Activated CD4-positive, alpha-beta T cell treated with anti-CD3 and anti-CD28 coated beads, Interleukin-2, Interleukin-6, amounts not matched to agents 100 ng/mL and 50 ng/mL, durations not matched to agents 16 hours and 8 hours (primary cell): ENCODE measurements at places on chromosomes 7 and 10.

DNA sequence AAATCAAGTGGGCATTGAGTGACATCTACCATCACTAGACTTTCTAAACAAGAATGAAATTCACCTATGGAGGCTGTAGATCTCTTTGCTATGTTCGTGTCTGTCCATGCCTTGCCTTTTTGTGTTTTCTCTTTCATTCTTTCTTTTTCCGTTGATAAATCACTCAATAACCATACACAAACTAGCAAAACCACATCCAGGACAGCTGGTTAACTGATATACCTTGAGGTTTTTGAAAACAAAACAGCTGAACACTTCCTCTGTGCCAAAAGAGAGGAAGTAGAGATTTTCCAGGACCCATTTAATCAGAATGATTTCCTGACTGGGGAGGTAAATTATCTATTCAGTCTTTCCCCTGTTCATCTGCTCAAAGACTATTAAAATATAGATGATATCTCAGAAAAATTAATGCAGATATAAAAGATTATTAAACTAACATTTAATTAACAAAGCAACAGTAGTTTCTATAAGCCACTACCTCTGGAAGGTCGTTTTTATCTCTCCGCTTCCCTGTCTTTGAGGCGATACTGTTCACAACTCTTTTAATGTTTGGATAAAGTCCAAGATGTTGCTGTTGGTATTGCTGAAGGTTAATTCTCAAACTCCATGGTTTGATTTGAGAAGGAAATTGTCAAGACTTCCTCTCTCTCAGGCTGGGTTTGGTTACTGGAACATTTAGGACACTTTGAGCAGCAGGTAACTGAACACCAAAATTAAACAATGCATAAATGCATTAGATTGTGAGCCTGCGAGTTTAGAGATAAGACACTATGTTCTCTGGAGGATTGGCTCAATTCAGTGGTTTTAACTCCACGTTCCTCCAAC, 24.4 kb upstream of the C10orf67 start:
- peak; percentile 78 for DNase-seq

DNA sequence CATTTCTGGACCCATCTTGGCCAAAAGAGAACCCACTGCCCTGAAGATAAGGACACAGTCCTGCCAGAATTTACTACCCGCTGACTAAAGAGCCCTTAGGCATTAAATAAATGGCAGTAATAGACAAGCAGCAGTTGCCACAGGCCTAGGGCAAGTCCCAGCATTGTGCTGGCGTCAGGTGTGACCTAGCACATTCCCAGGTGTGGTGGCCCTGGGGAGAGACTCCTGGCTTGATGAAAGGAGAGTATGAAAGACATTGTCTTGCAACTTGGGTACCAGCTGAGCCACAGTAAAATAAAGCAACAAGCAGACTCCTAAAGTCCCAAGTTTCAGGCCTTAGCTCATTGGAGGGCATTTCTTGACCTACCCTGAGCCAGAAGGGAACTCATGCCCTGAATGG, 715.7 kb upstream of the SORCS1 start:
- DNase-seq = no peak

- DNase-seq = no peak
These were observed 243.4 kb upstream of the PPP2R2D start for GRCh38 chr10:131657318-131657984.

DNA sequence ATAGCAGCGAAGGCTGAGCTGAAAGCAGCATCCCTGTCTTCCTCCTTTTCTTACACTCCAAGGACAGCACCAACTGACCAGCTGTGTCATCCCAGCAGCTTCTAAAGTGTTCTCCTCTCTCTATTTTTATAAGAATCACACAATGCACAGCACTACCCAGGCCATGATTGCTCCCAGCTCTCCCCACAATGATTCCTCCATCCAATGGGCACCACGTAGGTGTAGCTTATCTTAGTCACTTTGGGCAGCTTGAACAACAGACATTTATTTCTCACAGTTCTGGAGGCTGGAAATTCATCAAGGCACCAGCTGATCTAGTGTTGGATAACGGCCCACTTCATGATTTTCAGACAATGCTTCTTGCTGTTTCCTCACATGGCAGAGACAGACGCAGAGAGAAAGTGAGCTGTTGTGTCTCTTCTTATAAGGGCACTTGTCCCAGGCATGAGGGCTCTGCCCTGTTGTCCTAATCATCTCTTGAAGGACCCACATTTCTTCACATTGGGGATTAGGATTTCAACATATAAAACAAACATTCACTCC, 92.0 kb upstream of the CDC14C start:
- DNase-seq = no peak

DNA sequence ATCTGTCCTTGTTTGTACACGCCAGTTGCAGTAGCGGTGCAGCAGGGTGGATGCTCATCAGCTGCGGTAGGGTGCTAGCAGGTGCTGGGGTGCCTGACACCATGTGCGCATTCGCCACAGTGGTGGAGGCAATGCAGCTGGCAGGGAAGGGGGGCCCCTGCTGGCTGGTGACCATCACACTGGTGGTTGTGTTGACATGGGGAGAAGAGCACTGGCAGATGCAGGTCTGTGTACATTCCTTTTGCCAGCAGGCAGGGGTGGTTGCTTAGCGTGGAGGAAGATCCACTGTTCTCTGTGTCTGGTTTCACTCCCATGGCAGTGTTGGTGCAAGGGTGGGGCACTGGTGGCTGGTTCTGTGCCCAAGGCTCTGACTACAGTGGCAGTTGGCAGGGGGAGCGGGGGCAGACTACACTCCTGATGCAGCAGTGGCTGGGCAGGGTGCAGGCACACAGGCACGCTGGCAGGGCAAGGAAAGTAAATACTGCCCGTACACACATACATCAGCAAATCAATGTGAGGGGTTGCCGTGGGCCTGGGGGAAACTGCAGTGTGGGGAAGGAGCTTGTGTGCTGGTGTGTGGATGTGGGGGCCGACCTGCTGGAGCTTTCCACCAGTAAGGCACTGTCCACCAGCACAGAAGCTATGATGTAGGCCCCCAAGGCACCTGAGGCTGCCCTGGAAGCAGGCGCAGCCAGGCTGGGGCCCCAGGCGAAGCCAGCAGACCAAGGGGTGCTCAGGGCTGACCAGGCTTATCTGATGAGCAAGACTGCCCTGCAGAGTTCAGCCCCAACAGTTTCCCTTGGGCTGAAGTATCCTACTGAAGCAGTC, 87.2 kb upstream of the UNC5B start:
- DNase-seq = no peak

- DNase-seq = no peak
These were observed 1.7 kb downstream of the RHOBTB1 start for GRCh38 chr10:60942134-60942787.

DNA sequence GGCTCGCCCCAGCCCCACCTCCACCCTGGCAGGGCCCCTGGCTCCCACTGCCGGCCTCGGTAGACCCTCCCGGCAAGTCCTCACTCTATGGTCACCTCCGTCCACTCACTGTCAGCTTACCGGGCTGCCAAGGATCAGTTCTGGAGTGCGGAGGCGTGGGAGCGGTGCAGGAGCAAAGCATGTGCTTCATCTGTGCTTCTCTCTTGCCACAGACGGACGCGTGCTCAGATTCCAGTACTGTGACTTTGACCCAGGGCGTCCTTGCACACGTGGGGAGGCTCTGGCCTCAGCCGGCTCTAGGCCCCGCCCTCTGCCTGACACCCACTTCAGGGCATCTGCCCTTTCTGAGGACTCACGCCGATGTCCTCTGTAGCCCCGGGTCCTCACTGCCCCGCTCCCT, 547.5 kb upstream of the FOXK1 start:
- DNase-seq = no peak

GRCh38 chr10:84846658-84847316, 518.4 kb downstream of the CCSER2 start:
- DNase-seq = no peak

DNA sequence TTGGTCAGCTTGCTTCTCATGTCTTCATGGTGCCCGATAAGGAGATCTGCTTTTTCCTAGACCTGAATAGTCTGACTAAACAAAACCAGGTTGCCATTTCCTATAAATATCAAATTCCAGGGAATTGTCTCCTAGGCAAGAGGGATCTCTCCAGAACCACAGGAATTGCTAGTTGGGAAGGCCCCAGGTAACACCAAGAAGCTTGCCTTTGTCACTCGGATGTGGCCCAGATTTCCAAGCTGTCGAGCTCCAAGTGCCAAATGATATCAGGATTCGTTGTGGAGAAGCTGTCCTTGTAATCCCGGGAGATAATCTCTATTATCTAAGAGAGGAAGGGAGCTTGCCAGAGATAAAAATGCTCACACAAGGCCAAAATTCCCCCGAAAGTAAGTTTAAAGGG, 1288.5 kb upstream of the AUTS2 start:
- DNase-seq = no peak

GRCh38 chr7:157155959-157156358, 17.2 kb downstream of the UBE3C start:
- no peak for DNase-seq

DNA sequence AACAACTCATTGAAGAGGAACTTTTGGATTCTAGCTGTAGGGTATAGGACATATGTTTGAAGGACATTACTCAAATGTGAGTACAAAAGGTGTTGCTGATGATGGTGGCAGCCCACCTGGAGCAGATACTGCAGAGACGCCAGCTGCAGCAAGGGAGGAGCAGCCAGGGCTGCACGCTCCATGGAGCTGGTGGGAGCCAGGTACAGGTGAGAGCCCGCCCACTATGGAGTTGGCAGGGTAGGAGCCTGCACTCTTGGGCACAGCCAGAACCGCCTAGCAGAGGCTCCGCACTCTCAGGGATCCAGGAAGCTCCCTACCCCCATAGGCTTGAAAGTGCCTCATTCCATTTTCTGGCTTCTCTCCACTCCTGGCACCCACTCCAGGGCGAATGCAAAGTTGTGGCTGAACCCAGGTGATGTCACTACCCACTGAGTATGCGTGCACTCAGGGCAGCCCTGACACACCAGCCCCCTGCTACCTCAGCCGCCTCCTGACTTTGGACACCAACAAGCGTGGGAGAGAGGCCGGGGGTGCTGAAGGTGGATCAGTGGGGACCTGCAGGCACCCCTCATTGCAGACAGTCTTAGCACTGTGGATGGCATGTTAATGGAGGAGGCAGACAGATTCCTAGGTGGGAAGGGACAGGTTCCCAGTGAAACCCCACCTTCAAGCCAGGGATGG, 761.1 kb downstream of the IPMK start:
- no peak for DNase-seq

GRCh38 chr7:13990984-13991790, 1.7 kb upstream of the ETV1 start:
- DNase-seq = peak; percentile 86

DNA sequence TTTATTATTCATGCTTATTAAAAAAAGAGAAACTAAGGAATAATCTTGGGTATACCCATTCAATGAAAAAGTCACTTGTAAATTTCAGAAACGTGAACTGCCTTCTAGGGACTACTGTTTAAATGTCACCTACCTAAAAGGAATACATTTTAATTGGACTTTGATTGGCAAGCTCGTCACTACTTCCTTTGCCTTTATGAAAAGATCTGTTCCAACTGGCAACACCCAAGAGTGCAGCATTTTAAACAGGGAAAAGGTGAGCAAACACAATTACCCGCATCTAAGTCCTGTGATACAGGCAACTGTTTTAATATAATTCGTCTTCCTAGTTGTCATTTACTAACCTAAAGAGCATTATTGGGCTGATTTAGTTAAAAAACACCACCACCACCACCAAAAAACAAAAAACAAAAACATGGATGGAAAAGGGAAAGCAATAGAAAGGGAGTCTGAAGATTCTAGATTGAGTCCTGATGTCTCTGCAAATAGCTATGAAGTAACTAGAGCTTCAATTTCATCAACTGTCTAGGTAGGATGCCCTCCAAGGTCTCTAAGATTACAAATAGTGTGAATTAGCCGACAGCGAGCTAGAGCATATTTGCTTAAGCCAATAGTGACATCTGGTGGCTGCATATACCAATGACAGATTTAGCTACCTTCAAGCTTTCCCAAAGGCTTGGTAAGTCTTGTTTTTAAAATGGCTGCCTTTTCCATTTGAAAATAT, 33.8 kb upstream of the ICA1 start:
- peak; percentile 69 for DNase-seq

GRCh38 chr7:147809786-147810185, 780.8 kb upstream of the C7orf33 start:
- DNase-seq = no peak

GRCh38 chr7:45239486-45239885, 81.9 kb downstream of the RAMP3 start:
- DNase-seq = no peak

GRCh38 chr7:105648561-105649401, 67.5 kb upstream of the EFCAB10 start:
- DNase-seq = no peak

GRCh38 chr10:66833861-66834260, 92.0 kb upstream of the LRRTM3 start:
- DNase-seq = no peak

DNA sequence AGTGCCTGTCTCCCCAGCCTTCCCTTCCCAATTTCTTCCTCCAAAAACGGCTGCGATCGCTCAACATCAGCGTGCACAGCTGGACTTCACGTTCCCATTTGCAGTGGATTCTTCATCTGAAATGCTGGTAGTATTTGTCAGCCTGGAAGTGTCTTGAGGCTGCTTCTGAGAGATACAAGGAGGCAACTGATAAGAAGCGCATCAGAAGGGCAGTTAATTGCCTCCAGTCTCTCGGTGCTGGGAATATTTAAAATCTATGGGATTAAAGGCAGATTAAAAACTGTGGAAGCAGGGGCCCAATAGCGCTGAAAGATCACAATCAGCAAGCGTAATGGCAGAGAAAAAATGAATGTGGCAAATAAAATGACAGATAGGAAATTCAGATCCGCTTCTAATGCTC, 450.0 kb downstream of the GATA3 start:
- DNase-seq = no peak

- DNase-seq = peak; percentile 58
These were observed 153.5 kb upstream of the MTPN start for GRCh38 chr7:136130511-136131303.

GRCh38 chr10:21087476-21087875, 190.4 kb upstream of the NEBL start:
- no peak for DNase-seq

DNA sequence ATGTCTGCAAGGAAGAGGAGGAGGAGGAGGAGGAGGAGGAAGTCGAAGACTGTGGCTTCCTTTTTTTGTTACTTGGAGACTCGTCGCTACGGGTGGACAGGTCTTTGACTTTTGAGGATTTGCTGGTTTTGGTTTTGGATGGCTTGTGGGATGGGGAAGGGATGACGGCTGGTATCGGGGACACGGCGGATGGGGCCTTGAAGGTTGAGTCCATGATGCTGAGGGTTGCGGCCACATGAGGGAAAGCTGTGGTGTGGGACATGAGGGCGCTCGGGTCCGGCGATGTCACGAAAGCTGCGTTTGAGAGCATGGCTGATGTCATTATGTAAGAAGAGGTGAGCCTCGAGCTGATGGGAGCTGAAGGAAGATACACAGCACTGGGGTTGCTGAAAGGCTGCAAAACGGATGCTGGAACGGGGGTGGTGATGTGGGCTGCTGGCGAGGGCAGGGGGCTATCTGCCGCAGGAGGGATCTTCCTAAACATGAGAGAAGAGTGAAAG, 33.1 kb upstream of the EFCAB10 start:
- no peak for DNase-seq

DNA sequence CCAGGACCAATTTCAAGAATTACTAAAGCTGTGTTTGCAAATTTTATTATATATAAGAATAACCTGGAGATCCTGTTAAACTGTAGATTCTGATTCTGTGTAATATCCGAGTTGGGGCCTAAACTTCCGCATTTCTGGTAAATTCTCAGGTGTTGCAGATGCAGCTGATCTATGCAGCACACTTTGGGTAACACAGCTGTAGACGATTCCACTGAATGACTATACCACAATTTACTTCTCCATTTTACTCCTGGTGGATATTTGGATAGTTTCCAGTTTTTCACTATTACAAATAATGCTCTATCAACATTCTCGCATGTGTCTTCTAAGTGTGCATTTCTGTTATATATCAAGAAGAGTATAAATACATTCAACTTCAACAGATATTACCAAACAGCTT, 7.5 kb downstream of the GDI2 start:
- DNase-seq = no peak
